CD4-positive, alpha-beta T cell treated with Interleukin-2 at 100 ng/mL for 4 hours (primary cell): ENCODE measurements at places on chromosomes 4 and X.

GRCh38 chr4:175035905-175036304 lies 117.7 kb downstream of the ADAM29 start:
- DNase-seq = no peak

DNA sequence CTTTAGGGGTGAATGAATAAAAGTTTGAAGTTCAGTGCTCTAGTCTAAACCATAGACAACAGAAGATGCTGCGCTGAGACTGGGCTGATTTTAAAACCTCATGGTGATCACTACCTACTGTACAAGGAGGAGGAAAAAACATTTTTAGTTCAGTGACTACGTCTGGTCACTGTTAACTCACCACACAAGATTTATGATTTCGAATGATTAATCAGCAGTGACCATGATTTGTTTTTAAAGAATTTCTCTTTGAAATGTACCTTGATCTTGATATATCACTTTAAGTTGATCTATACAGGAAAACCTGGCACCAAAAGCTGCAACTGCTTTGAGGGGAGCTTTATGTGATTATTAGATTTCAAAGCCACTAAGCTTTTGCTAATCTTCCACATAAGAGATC lies 286.3 kb downstream of the PDGFC start:
- DNase-seq = no peak

DNA sequence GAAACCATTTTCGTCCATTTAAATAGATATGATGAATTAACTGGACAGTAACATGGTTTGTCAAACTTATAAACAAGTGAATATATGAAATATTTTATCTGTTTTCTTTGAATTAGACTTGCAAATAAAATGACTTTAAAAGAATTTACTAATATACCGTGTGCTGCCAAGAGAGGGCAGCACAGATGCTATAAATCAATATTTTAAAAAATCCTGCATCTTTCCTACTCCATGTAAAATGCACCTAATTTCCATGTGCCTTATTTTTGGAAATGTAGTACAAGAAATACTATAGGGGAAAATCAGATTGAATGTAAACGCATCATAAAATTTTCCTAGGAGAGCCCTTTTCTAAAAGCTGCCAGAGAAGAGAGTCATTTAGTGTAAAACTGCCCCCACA lies 62.2 kb downstream of the PRKX start:
- DNase-seq = peak; percentile 18

DNA sequence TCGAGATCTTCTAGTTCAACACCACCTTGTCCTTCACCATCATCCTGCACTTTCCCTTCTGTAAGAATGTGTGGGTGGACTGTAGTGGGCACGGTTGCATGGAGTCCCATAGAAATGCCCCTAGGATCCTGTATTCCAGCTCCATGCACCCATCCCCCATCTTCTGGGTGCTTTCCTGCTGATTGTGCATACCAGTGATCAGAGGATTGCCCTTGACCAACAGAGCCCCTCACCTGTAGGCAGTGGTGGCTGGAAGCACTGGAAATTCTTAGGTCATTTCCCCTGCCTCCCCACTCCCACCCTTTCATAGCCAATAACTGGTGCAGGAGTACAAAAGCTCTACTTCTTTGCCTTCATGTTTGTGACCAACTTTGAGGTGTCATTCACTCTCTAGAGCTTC lies 213.4 kb upstream of the ARSJ start:
- no peak for DNase-seq

GRCh38 chr4:98614662-98615061 lies 43.7 kb downstream of the TSPAN5 start:
- no peak for DNase-seq

- peak; percentile 60 for DNase-seq
Observed at GRCh38 chr4:142405021-142405694, 440.9 kb downstream of the INPP4B start.

DNA sequence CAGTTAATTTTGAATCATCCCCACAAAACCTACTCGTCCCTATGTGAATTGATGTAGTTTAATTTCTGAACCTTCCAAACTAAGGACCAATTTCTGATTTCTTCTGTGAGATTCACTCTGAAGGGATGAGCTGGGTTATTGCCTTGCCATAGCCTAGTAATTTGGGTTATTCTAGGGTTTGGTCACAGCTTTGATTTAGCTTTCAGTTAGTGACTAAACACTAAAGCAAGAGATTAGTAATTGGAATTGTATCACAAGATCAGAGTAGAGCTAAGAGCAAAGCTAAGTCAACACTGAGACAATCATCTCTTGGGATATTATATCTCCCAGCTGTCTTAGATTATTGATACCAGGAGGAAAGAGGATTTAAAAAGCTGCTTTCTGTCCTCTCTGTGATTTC lies 588.0 kb downstream of the CCSER1 start:
- no peak for DNase-seq

GRCh38 chr4:3010577-3010976 lies 47.2 kb downstream of the GRK4 start:
- no peak for DNase-seq

DNA sequence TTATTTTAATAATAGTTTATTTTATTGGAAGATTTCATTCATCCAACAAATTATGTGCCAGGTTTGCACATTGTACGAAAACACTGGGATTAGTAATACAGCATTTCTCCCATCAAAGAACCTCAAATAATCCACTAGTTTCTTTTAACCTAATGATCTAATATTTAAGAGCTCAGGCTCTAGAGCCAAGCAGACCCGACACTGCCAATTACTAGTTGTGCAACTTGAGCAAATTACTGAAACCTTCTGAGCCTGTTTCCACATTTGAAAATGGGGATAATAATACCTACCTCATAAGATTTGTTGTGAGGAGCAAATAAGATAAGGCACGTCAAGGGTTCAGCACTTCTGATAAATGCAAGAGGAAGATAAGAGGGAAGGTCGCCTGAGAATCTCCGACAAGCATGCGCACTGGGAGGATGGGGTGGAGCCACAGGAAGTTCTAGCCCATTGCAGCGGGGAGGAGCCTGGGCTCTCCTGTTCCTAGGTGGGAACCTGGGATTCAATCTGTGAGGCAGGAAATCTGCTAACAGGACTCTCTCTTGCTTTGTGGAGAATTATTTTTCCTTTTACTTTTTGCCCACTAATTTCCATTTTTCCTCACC lies 141.5 kb upstream of the SMAD1 start:
- no peak for DNase-seq

DNA sequence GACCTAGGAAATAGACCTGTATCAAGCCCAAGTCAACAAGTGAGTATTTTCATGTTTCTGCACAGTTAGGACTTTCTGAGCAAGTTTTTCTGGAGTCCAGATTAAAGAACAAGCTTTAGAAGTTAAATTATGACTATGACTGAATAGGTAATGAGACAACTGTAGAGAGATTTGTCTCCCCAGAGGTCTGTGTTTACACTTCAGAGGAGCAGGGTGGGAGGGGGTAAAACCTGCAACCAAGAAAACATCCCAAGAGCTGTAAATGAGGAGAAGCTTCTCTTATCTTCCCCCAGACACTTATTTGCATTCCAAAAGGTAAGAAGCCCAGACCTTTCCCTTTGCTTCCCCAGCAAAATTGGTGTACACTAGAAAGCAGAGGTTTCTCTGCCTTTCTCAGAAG lies 22.1 kb upstream of the CEP135 start:
- no peak for DNase-seq

- no peak for DNase-seq
Observed at GRCh38 chr4:4672402-4672801, 130.6 kb upstream of the STX18 start.

- DNase-seq = peak; percentile 2
Observed at GRCh38 chr4:139950568-139950967, 203.4 kb downstream of the MAML3 start.

DNA sequence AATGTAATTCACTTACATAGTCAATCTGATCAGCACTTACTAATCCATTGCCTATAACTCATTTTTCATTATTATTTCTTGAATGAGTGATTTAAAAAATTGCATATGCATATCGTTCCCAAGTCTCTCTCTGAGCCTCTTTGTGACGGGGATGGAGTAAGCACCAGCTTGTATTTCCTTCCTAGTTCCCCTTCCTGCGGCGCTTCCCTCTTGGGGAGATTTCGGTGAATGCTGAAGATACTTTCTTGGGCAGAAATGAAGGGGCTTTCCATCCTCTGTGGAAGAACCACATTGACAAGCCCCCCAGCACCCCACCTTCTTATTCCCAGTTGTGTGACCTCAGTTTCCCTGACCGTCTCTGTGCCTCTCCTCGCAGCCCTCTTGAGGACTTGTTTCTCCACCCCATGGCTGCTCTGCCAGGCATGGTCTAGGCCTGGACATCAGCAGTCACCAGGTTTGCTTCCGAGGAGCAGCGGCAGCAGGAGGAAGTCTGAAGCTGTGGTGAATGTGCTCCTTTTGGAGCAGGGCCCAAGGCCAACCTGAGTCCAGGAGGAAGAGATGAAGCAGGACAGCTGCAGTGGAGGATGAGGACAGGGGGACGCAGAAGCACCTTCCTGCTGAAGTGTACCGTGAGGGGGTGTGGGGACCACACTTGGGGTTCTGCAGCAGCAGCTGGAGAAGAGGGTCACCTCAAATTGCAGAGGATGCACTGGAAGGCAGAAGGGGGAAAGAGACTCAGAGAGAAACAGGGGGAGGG lies 124.9 kb downstream of the IRF2 start:
- no peak for DNase-seq

- DNase-seq = no peak
Observed at GRCh38 chr4:185904381-185904780, 92.4 kb upstream of the SORBS2 start.

DNA sequence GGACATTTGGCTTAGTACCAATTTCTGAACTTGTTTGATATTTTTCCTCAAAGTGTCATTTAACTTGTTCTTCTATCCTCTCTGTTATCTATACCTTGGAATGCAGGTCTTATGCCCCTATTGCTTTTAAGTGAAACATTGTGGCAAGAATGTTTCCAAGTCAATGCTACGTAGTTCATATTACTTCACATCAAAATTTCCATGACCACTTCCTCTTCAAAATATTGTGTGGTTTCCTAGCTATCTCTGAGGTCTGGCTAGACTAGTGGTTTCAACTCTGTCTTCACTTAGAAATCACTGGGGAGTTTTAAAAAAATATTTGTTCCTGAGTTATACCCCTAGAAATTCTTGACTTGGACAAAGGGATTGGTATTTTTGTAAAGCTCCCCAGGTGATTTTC lies 20.2 kb upstream of the RASGEF1B start:
- DNase-seq = peak; percentile 77

GRCh38 chr4:139606579-139607501 lies 50.8 kb upstream of the SETD7 start:
- DNase-seq = no peak

DNA sequence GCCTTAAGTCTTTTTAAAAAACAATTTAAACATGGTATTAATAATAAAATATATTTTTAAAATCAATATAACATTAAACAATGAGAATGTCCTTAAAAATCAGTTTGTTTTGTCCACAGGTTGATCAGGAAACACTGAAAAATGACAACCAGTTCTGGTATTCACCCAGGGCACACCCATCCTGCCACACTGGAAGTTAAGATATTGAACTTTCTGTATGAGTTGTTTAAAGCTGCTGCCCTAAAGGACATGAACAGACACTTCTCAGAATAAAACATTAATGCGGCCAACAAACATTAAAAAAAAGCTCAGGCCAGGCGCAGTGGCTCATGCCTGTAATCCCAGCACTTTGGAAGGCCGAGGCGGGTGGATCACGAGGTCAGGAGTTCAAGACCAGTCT lies 15.0 kb upstream of the HOPX start:
- no peak for DNase-seq

DNA sequence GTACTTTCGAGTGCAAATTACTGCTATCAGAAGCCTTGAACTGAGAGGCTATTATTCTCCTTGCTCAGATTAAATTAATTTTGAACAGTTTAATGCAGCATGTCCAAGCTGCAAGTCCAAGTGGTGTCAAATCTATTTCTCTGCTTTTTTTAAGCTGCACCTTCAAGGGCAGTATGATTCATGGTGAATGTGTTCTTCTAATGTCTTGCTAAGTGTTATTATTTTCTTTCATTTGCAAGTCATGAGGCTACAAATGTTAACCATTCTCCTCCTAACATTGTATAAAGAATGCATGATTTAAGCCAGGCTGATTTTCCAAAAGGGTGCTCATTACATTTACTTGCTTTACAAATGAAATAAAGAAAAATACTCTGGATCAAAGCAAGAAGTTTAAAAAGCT lies 200.4 kb downstream of the TEX13C start:
- DNase-seq = no peak

- DNase-seq = no peak
Observed at GRCh38 chr4:150150629-150151062, 72.4 kb downstream of the DCLK2 start.

DNA sequence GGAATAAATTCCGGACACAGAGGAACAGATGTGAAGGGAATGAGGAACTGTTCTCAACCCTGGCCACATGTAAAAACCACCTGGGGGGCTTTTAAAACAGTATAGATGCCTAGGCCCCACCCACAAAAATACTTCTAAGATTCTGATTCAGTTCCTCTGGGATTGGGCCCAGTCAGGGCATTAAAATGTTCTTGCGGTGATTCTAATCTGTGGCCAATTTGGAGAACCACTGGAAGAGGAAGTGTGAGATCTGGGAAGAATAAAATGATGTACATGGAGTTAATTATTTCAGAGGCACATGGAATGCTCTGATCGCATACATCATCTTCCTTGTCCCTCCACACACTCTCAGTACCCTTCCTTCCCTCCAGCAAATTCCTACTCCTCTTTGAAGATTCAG lies 192.2 kb downstream of the APBB2 start:
- no peak for DNase-seq

GRCh38 chr4:171676555-171677215 lies 136.5 kb upstream of the GALNTL6 start:
- no peak for DNase-seq

DNA sequence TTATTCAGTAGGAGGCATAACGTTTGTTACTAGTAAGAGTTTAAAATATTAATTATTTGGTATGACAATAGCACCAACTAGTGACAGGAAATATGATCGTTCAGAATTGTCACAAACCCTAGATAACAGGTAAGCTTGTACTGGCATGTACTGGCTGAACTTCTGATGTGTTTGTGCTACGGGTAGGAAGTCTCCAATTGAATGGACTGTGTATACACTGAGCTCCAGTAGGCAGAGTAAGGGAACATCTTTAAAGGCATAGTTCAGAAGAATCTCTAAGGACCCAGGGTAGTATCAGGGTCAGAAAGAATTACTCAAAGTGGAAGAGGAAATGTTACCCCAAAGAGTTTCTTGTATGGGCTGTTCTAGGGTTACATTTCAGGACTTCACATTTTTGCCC lies 230.4 kb downstream of the EDA2R start:
- DNase-seq = peak; percentile 0

DNA sequence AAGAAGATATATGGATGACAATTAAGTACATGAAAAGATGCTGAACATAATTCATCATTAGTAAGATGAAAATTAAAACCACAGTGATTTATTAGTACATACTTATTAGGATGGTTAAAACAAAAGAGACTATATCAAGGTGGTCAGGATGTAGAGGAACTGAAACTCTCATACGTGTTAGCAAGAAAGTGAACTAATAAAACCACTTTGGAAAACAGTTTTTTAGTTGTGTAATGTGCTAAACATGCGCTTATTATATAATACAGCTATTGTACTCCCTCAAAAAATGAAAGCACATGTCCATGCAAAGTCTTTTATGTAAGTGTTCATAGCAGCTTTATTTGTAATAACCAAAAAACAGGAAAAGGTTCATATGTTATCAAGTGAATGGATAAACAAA lies 89.9 kb upstream of the KCTD8 start:
- no peak for DNase-seq
